ENCODE measurements at places on chromosomes 1 and 21.
A peak's percentile ranks its signal among the peaks of the same experiment; 100 is the strongest.

GRCh38 chr1:2155147-2155598, 39.4 kb downstream of the FAAP20 start:
- no peak for DNase-seq

DNA sequence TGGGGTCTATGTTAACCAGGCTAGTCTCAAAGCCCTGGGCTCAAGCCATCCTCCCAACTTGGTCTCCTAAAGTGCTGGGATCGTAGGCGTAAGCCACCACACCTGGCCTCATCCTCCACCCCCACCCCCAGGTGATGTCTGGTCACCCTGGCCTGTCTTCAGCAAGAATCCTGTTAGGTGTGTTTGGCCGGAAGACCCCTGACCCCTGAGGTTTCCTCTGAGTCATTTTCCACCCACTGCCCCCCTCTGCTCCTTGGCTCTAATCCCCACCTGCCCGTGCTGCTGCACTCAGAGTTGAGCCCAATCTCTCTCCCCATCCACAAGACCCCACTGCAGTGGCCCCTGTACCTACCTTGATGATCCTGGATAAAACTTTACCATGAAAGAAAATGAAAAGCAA, 25.2 kb downstream of the SLC66A1 start:
- DNase-seq = no peak

GRCh38 chr1:6477039-6477820, 11.3 kb upstream of the TNFRSF25 start:
- DNase-seq = no peak

- DNase-seq = peak; percentile 75
Observed at GRCh38 chr1:220189750-220190347, 82.4 kb downstream of the RAB3GAP2 start.

- no peak for DNase-seq
Observed at GRCh38 chr1:168518201-168518689, 25.6 kb downstream of the XCL2 start.

DNA sequence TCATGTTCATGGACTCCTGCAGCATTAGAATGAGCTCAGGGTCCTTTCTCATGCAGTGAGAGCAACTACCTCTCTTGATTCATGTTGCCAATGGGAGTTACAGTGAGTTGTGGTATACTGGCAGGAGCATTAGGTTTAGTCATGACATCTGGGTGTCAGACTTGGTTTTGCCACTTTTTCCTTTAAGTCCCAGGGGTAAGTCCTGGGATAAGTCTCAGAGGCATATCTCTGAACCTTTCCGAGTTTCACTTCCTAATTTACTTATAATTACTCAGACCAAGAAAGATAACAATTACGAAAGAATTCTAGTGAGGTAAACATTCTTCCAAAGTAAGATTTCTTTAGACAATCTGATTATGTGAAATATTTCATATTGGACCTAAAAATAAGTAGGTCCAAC, 606.0 kb downstream of the SMYD3 start:
- no peak for DNase-seq

- DNase-seq = no peak
Observed at GRCh38 chr1:38558055-38558454, 301.5 kb downstream of the RRAGC start.

DNA sequence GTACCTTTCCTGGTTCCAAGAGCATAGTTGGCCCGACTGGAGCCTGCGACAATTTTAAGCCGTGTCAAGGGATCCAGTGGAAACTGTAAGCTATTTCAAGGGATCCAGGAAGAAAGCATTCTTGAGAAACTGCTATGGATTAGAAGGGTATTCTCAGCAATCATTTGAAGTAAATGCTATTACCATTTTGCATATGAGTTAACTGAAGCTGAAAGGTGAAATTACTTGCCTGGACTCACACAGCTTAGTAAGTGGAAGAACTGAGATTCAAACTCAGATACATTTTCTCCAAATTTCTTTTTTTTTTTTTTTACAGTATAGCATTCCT, 589 bp downstream of the ZNF684 start:
- no peak for DNase-seq

GRCh38 chr1:175197531-175197930, 5.0 kb upstream of the KIAA0040 start:
- no peak for DNase-seq

- DNase-seq = peak; percentile 78
Observed at GRCh38 chr1:200979574-200980451, 43.7 kb downstream of the KIF21B start.

DNA sequence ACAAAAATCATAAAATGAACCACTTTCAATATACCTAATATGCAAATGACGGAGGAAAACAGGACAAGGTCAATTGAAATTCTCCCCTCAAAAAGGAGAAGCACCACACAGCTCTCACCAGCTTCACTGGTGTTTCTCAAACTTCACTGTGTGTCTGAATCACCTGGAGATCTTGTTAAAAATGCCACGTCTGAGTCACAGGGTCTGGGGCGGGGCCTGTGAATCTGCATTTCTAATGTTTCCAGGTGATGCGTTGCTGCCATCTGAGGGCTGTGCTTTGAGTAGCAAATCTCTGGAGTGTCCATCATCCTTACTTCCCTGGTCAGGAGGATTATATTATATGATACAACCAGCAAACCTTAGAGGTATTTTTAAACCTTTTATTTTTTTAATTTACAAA, 9.0 kb downstream of the CLDN19 start:
- DNase-seq = peak; percentile 43

GRCh38 chr1:18239671-18240070, 132.1 kb downstream of the IGSF21 start:
- DNase-seq = no peak

- DNase-seq = peak; percentile 25
Observed at GRCh38 chr1:50420689-50421365, 2.4 kb downstream of the DMRTA2 start.

GRCh38 chr1:205343431-205344065, 13.2 kb downstream of the KLHDC8A start:
- DNase-seq = peak; percentile 63

GRCh38 chr1:62484824-62485468, 48.1 kb downstream of the USP1 start:
- DNase-seq = peak; percentile 25

- DNase-seq = peak; percentile 52
Observed at GRCh38 chr21:45923146-45923545, 58.4 kb upstream of the COL6A1 start.

GRCh38 chr1:94876362-94876761, 50.5 kb downstream of the CNN3 start:
- no peak for DNase-seq

DNA sequence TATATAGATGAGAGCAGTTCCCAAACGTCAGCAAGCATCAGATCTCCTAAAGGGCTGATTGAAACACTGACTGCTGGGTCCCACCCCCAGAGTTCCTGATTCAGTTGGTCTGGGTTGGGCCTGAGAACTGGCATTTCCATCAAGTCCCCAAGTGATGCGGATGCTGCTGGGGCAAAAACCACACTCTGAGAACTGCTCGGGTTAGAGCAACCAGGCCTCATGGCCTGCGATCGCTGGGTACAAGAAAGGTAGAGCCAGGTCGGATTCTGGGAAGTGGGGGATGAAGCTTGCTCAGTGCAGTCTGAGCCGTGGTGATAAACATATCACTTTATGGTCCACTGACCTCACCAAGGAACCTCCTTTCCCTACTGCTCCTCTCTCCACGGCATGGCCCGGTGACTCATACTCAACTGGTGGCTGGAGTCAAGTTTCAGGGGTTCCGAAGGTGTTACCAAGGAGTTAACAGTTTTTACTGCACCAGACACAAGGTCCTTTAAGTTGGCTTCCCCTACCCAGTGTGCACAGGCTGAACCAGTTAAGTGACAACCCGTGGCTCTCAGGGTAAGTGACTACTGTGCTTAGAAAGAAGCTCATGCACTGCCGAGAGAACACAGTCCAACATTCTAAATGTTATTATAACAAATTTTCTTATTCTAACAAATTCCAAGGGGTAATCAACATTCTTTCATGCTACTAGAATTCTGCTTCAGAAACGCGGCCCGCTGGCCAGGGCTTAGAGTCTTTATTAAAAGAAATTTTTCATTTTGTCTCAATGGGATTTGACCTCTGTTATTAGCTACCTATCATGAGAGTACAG, 153.5 kb downstream of the TGFBR3 start:
- no peak for DNase-seq

GRCh38 chr1:6127587-6128163, 52.4 kb downstream of the CHD5 start:
- peak; percentile 93 for DNase-seq

GRCh38 chr21:37675202-37675801, 241.0 kb downstream of the KCNJ6 start:
- DNase-seq = peak; percentile 73

GRCh38 chr21:34857122-34857713, 188.4 kb downstream of the CLIC6 start:
- DNase-seq = no peak

GRCh38 chr1:18557621-18558465, 72.8 kb upstream of the PAX7 start:
- DNase-seq = peak; percentile 5

- no peak for DNase-seq
Observed at GRCh38 chr1:87462894-87463293, 134.2 kb downstream of the LMO4 start.

DNA sequence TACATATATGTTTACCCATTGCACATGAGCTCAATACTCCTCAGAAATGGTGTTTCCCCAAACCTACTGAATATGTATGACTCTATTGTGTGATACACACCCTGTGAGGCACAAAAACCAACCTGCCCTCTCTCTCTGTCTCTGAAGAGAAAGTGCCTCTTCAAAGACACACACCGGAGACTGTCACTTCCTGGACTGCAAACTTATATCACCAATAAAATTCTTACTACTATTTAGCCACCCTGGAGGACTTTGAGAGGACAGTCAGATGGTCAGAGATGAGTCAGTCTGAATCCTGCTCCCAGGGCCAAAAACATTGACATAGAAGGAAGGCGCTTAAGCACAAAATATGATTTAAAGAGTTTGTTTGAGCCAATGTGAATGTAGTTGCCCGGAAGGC, 110.4 kb downstream of the PPIAL4G start:
- DNase-seq = no peak

DNA sequence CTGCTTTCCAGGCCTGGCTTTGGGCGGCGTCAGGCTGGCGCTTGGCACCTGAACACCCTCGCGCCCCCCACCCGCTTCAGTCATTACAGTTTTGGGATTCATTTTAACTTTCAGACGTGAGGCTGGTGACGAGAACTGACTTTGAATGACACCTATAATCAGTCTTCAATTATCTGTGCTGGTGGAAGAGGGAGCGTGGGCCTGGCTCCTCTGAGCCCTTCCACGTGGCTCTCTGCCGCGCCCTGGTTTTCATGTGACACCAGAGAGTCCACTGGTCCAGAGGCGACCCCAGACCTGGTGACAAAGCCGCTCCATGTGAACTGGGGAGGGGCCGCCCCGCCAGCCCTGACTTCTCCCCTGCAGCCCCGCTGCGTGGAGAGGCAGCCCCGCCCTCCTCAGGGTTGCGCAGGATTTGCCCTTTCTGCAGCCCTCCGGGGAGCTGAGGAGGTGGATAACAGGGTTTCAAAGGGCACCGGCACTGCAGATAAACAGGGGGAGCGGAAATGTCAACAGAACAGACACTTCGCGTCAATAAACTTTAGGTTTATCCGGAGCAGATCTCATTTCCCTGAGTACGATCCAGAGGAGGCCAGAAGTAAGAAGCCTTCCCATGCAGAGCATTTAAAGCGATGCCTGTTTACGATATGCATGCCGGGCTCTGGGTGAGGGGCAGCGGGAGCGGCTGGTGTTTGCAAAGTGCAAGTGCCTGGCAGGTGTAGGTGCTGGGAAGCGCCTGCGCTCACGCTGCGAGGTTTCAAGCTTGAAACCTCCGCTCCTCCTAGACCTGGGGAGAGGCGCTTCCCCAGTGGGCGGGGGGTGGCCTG, 56.4 kb downstream of the AJAP1 start:
- DNase-seq = no peak

DNA sequence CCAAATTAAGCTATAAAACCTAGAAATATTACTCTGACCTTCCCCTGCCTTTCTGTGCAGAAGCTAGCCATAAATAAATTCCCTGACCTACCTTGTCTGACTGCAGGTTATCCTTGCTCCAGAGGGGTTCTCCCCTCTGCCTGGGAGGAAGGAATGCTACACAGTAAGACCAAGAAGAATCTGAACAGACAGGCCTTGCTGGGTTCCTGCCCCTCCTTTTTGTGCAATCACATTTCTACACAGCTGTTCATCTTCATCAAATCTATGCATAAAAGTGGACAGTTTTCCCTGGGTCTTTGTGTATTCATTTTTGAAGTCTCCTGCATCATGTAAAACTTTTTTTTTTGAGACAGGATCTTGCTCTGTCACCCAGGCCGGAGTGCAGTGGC, 50.6 kb downstream of the DNTTIP2 start:
- DNase-seq = no peak

DNA sequence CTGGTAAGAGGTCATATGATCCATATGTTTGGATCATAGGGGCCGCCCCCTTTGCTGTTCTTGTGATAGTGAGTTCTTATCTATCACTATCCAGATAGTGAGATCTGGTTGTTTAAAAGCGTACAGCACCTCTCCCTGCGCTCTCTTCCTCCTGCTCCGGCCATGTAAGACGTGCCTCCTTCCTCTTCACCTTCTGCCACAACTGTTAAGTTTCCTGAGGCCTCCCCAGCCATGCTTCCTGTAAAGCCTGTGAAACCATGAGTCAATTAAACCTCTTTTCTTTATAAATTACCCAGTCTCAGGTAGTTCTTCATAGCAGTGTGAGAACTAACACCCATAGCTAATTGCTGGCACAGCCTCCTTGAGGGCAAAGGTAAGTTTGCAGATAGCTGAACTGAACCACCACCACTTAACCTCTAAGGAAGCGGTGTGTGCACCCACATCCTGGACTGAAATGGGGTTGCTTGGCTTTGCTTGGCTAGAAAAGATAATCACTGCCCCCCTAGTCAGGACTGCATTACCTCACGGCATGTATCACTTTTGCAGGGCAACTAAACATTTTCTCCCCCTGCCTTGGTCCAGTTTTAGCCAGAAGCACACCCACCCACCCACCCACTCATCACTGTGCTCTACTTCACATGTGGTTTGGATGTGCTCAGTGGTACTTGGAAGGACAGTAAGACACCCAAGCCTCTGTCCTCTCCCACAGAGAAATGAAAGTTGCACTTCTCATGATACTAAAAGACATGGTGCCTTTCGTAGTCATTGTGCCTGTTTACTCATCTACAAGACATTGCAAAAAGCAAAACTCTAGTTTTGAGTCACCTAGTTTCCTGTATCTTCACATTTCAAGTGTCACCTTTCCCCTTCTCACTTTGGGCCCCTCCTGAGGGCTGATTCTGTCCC, 23.1 kb upstream of the PTAFR start:
- DNase-seq = peak; percentile 41

GRCh38 chr1:229031061-229031460, 239.8 kb upstream of the RAB4A start:
- DNase-seq = peak; percentile 57

DNA sequence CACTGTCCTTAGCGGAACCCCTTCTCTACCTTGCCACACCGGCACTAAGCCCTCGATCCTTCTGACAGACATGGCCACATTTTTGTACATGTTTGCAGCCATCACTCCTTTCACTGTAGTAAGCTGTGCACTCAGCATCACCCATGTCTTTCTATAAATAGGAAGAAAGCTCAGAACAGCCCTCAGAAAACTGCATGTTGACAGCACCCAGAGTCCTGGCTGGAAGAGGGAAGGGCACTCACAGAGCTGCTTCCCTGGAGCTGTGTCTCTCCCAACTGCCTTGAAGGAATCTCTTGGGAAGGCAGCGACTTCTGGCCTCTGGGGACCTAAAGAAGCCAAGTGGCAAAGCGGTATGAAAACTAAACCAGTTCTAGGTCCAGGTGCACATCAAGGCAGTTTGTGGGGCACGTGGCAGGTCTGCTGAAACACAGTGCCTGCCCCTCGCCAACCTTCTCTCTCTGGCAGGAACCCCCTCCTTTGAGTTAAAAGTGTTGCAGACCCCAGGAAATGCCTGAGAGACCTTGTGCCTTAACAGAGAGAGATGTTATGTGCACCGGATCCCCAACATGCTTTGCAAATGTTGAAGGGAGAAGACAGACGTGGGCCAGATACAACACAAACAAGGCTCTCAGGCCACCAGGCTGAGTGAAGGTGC, 41.9 kb upstream of the H6PD start:
- DNase-seq = no peak

Measured in hematopoietic multipotent progenitor cell treated with erythropoietin and hydrocortisone succinate and interleukin-3 and kit ligand, for 6 days (in vitro differentiated cells).